ENCODE measurements at places on chromosomes 3 and 15. TPM values are rescaled to one million over a fixed set of nuclear protein-coding genes. Genes with fewer than 3 reads are reported as not detected.

DNA sequence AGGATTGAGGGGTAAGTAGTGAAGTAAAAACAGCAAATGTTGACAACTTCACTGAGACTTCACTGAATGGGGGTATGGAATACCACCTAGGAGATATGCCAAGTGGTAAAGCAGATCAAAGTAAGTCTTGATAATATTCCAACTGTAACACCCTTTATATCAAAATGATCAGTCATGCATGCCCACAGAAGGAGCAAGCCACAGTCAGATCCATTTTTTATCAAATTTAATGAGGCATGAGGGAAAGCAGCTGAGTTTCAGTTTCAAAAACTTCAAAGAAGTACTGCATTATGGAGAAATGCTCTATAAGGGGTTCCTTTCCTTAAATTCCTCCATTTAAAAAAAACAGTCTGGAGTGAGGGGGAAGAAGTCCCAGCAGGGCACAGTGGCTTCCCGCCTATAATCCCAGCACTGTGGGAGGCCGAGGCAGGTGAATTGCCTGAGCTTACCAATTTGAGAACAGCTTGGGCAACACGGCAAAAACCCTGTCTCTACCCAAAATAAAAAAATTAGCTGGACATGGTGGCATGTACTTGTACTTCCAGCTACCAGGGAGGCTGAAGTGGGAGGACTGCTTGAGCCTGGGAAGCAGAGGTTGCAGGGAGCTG, 56.9 kb downstream of the TJP1 start:
- DNase-seq, result no peak

GRCh38 chr3:111874177-111874820, 15.2 kb downstream of the PHLDB2 start:
- no peak for DNase-seq

DNA sequence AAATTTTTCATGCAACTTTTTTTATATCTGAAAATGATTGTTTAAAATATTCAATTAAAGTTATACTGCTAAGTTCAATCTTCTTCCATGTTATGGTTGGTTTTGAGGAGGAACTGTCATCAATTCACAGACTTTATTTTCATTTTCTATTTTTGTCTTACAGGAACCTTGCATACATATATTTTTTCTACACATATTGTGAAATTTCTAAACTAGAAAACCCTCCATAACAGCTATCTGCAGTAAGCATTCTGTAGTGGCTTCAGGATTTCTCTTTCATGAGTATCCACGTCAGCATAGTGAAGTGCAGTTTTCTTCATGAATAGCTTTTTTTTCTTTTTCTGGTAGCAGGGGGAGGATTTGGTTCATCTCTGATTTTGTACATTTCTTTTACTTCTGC, 48.2 kb downstream of the ATR start:
- DNase-seq, result no peak

DNA sequence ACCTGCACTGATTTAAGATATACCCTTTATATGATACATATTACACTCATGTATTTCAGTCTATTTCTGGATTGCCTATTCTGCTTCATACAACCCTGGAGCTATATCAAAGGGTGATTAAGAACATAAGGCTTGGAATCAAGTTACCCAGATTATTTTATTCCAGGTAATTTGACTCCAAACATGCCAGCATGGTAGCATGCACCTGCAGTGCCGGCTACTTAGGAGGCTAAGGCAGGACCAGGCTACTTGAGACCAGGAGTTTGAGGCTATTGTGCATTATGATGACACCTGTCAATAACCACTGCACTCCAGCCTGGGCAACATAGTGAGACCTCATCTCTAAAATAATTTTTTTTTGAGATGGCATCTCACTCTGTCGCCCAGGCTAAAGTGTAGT, 50.4 kb upstream of the NEO1 start:
- DNase-seq, result no peak

GRCh38 chr3:46987319-46987742, 7.9 kb downstream of the NBEAL2 start:
- DNase-seq, result no peak

DNA sequence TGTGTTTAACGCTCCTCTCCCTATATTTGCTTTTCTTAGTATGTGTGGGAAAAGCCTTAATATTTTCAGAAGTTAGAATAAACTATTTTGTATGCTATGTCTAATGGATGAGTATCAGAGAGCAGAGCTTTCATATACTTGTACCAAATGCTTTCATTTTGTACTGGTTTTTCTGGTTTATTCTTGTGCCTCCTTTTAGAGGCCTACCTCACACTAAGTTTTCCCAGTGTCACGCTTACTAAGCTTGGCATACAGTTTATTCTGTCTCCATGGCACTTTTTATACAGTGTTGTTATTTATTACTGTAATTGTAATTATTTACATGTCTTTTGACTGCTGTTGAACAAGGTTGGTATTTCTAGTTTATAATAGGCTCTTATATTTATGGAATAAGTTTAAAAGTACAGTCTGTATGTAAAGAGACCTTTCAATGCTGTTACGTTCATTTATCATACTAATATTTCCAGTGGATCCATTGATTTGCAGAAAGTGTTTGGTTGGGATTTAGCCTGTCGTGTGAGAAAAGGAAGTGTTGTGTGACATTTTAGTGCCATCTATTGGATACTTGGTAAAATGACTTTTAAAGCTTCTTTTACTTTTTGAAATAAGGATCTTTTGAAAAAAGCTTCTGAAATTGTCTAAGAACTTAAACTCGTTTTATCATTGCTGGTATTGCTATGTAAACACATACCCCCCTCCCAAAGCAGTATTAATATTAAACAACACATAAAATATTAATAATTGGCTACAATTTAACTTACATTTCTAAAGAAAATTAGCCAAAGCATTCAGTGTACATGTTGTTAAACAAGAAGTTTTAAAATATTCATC, 5.2 kb upstream of the EBLN2 start:
- no peak for DNase-seq

DNA sequence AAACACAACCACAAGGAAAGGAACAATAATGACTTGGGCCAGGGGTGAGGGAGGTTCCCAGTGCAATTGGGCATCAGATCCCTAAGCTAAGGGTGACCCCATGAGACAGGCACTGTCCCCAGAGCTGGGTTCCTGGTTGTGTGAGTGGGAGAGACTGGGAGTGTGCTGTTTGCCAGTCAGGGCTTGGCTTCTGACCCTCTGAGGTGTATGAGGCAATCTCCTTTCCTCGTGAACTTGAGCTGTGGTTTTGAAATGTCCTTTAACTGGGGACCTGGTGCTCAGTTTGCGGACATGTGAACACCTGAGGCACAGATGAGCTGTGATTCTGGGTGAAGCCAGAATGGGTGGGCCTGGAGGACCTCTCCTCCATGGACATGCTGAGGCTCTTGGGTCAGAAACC, 58.5 kb upstream of the PLXNA1 start:
- no peak for DNase-seq

- DNase-seq, result no peak
Measured at GRCh38 chr3:127733781-127734180, 61.0 kb downstream of the ABTB1 start.

GRCh38 chr3:59990915-59991314, 941.1 kb upstream of the CFAP20DC start:
- no peak for DNase-seq

DNA sequence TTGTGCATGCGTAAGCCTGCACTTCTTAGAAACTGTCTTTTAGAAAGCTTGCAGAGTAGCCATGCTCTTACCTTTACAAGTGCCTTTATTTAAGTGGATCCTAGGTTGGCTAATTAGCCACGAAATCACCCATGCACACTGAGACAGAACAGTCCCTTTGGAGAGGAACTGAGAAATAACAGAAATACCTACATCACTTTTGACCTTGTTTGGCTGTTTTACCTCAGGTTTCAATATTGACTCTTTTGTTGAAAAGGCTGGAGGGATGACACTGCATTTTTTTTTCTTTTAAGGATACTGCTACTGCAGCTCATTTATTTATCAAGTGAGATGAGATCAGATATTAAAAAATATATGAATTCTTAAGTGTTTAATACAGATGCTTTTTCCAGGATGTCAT, 155.6 kb upstream of the GOLIM4 start:
- DNase-seq, result no peak

- no peak for DNase-seq
Measured at GRCh38 chr15:89115547-89115946, 27.3 kb downstream of the ABHD2 start.

GRCh38 chr15:61780278-61780980, 279.8 kb downstream of the VPS13C start:
- no peak for DNase-seq

GRCh38 chr3:13517253-13517977, 31.5 kb upstream of the FBLN2 start:
- no peak for DNase-seq

DNA sequence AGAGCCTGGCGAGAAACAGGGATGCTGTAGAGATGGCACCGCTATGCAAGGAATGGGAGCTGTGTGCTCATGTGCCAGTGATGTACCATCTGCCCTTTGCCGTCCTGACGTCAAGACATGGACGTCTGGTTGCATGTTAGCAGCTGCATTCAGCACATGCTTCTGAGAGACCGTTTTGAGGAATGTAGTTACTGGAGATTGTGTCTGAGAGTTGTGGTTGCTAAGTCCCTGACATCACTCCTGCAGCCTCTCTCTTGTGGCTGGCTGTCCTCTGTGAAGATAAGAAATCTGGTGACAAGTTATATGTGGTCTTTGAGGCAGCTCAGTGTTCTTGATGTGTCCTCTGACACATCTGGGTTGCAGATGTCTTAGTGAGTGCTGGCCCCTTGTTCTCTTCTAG, 165.1 kb downstream of the APBA2 start:
- no peak for DNase-seq

DNA sequence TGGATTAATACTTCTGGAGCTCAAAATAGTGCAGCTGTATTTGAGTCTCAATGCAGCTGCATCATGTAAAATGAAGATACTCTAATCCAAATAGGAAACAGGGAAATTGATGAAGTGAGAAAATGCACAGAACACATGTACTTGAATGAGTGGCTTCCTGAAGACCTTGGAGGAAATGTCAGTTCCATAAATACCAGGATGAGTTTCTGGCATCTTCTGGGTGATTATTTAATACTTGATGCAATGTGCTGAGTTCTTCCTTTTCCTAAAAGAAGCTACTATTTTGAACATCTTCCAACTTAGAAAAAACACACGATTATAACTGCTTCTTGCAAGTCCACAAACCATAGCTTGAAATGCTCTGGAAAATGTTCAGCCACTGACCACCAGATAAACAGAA, 162.8 kb downstream of the SLC9A9 start:
- no peak for DNase-seq

GRCh38 chr3:196927571-196928453, 14.5 kb downstream of the NCBP2 start:
- no peak for DNase-seq

DNA sequence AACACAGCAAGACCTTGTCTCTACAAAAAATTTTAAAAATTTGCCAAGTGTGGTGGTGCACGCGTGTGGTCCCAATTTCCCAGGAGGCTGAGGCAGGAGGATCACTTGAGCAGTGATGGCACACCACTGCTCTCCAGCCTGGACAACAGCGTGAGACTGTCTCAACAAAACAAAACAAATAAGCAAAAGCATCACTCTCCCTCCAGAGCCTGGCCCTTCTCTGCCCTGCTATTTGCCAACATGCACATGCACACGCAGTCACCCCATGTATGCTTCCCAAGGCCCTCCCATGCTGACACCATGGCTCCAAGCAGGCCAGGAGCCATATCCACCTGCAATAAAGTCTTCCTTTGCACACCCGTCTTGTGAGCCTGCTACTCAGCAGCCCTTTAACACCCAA, 2.1 kb downstream of the KIF9 start:
- DNase-seq, result no peak

DNA sequence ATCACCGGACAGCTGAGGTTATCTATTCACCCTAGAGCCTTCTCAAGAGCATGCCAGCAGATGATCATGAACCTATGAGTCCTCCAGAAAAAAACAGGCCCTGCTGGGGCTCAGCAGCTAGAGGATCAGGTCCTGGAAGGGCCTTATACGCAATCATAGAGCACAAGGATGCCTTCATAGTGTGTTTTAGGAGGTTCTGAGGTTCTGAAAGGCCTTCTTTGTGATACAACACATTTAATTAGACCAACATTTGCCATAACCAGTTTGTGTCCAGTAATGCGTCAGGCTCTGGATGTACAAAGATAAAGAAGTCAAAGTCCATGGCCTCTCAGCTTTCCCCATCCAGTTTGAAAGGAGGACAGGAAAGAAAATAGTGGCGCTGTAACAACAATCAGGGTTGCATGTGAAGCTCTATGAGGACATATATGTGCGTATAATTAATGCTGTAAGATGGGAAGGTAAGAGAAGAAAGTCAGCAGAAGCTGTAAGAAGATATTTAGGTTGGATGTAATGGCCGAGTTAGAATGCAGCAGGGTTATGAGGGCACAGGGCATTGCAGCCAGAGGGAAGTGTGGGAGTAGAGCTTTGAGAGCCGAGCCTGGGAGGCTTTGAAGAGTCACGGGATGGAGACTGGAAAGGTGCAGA, 302.6 kb upstream of the TBL1XR1 start:
- DNase-seq, result no peak

- no peak for DNase-seq
Measured at GRCh38 chr3:190239325-190239724, 82.9 kb downstream of the CLDN1 start.

DNA sequence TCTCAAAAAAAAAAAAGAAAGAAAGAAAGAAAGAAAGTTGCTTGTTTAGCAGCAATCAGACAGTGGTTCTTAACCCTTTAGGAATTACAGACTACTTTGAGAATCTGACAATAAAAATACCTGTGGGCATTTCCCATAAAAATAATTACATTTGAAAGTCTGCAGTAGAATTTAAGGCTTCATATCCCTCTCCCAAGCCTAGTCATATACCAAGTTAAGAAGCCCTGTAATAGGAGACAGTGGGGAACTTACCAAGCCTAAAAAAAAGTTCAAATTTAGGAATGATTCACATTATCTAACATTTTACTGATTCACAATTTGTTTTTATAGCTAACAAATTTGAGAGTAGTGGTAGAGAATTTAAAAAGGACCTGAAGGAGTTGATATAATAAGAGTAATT, 47.5 kb downstream of the LRRFIP2 start:
- DNase-seq, result no peak

GCNT3 gene
- not detected for total RNA-seq

ZWILCH gene
- 35.0 TPM for total RNA-seq

MASP1 gene
- total RNA-seq, result 0.35 TPM

PFKFB4 gene
- total RNA-seq, result 0.78 TPM

CEMIP gene
- 0.37 TPM for total RNA-seq

NGLY1 gene
- 47.7 TPM for total RNA-seq

ANKRD34C gene
- total RNA-seq, result not detected

TM4SF4 gene
- total RNA-seq, result 0.92 TPM
